ENCODE measurements at places on chromosomes 2 and 18. TPM values are rescaled to one million over a fixed set of nuclear protein-coding genes. Genes with fewer than 3 reads are reported as not detected.

Gene DSC2
- not detected for total RNA-seq

Gene TTLL4
- 100 TPM for total RNA-seq

Gene CYS1
- not detected for total RNA-seq

Gene RESP18
- total RNA-seq: not detected

Gene CYP26B1
- total RNA-seq: 2.1 TPM

Gene NPHP1
- total RNA-seq: 4.5 TPM

Gene DRC1
- not detected for total RNA-seq

Gene RND3
- total RNA-seq: 10.2 TPM

Gene UGT1A5
- not detected for total RNA-seq

Gene ZSWIM2
- not detected for total RNA-seq

Gene EFHD1
- 1.4 TPM for total RNA-seq

Gene TEX261
- 60.9 TPM for total RNA-seq

Gene CXCR4
- 3.6 TPM for total RNA-seq

Gene SRD5A2
- not detected for total RNA-seq

Gene CPLX4
- total RNA-seq: not detected

Gene ORC4
- 63.9 TPM for total RNA-seq

Gene NPPC
- total RNA-seq: not detected

Gene SKOR2
- not detected for total RNA-seq

Gene MLPH
- 0.26 TPM for total RNA-seq

Gene RAB6D
- not detected for total RNA-seq

Gene REG1B
- total RNA-seq: not detected

Gene RBBP8
- 88.2 TPM for total RNA-seq

Gene LAMA1
- total RNA-seq: not detected

Gene TMEM247
- total RNA-seq: not detected

Gene RIT2
- total RNA-seq: not detected

Gene OTOS
- not detected for total RNA-seq

Gene GREB1L
- total RNA-seq: not detected

Gene CHRNG
- not detected for total RNA-seq

Gene KANSL1L
- 19.6 TPM for total RNA-seq

Gene SPEG
- 15.7 TPM for total RNA-seq

Gene OSBPL1A
- 26.1 TPM for total RNA-seq

Gene TIA1
- total RNA-seq: 197 TPM

Gene FNDC4
- 1.3 TPM for total RNA-seq

Gene FASTKD2
- total RNA-seq: 35.4 TPM

Gene IL36G
- not detected for total RNA-seq

Gene KLF11
- 3.0 TPM for total RNA-seq

Gene KCNJ13
- not detected for total RNA-seq

Gene FBXO15
- total RNA-seq: 2.4 TPM

Gene SLC4A3
- 1.5 TPM for total RNA-seq

Gene TEX44
- total RNA-seq: not detected

Gene ANO7
- total RNA-seq: 0.45 TPM

Gene GKN2
- not detected for total RNA-seq

Gene SIGLEC15
- total RNA-seq: 0.92 TPM

Gene TMEM178A
- 0.21 TPM for total RNA-seq

Gene SMYD1
- not detected for total RNA-seq

Gene MC2R
- not detected for total RNA-seq

Gene SNED1
- total RNA-seq: 5.0 TPM

Gene C1QL2
- total RNA-seq: 0.98 TPM

Gene UPP2
- not detected for total RNA-seq

Gene IL1RL2
- total RNA-seq: not detected

Gene CRYBA2
- total RNA-seq: 1.3 TPM

Gene LHCGR
- total RNA-seq: not detected

Gene MDH1B
- 0.86 TPM for total RNA-seq

Gene TMEM185B
- 34.5 TPM for total RNA-seq

Gene IL18RAP
- total RNA-seq: not detected

Gene TUBB6
- 182 TPM for total RNA-seq

Gene REG3A
- not detected for total RNA-seq

Gene FAM124B
- not detected for total RNA-seq

Gene OBSL1
- total RNA-seq: 46.6 TPM

Data from A673 (cell line).